NCI-H2081 treated with DMSO at 0.1 percent for 48 hours (cell line): ENCODE measurements at places on chromosomes 7 and 10.

DNA sequence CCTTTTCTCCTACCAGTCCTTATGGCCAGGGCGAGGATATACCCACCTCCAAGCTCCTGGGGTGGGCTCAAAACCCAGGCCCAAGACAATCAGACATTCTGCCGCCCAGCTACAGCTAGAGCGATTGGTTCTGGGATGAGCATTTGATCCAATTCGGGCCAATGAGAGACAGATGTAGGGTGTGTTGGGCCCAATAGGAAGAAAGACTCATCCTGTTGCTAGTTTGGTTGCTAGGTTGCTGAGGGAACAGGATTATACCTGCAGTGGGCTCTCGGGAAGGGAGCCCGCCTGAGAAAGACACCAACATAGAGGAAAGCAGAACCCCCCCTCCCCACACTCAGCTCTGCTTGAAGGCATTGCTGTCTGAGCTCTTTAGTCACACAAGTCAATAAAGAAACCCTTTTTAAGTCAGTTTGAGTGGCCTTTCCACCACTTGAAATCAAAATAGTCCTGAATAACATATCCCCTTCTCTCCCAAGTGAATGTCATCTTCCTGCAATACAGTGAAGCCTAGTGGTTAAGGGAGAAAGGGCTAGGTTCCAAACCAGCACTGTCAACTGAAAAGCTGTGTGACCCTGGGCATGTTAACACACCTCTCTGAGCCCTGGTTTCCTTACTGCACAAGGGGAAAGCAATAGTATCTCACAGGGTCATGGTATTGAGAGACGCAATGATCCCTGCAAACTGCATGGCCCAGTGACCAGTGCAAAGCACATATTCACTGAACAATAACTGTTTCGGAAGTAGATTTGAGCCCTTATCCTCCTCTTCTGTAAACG, 21.8 kb downstream of the ITPRIP start:
- no peak for DNase-seq

- DNase-seq: peak; percentile 25
These were observed 181.4 kb downstream of the ARID5B start for GRCh38 chr10:62082729-62083411.

DNA sequence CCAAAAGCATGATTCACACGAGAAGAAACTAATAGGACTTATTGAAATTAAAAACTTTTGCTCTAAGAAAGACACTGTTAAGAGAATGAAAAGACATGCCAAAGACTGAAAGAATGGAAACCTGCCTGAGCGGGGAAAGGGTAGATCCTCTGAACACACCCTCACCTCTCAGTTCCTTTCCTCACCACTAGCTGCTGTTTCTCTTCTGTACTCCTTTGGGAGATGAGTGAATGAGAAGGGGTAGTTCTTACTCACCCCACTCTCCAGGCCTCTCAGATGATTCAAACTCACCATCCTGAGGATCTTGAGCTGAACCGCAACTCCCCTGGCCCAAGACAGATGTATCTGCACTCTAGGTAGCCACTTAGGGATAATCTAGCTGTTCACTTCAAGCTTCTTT, 41.9 kb downstream of the IQUB start:
- DNase-seq: no peak

DNA sequence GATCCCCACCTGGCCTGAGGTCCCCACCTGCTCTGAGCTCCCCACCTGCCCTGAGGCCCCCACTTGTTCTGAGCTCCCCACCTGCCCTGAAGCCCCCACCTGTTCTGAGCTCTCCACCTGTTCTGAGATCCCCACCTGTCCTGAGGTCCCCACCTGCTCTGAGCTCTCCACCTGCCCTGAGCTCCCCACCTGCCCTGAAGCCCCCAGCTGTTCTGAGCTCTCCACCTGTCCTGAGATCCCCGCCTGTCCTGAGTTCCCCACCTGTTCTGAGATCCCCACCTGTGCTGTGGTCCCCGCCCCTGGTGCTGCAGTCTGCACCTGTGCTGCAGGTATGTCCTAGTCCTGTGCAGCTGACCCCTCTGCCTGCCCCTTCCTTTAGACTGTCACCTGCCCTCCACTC, 561.6 kb downstream of the TCERG1L start:
- DNase-seq: no peak

DNA sequence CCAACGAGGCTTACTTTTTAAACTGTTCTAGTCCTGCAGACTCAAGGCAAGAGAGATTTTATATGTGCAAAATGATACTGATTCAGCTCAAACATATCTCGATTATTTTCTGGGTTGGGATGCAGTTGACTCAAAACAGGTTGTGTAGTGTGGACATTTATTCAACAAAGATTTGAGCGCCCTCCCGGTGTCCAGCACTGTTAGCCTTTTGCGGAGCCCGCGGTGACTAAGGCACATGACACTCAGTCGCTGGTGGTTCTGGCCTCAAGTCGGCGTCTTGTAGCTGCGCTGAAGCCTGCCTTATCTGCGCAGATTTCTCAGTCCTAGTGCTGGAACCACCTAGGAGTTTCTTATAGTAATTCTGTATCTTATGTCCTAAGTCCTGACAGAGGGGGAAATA, 938 bp upstream of the CADPS2 start:
- DNase-seq: no peak

DNA sequence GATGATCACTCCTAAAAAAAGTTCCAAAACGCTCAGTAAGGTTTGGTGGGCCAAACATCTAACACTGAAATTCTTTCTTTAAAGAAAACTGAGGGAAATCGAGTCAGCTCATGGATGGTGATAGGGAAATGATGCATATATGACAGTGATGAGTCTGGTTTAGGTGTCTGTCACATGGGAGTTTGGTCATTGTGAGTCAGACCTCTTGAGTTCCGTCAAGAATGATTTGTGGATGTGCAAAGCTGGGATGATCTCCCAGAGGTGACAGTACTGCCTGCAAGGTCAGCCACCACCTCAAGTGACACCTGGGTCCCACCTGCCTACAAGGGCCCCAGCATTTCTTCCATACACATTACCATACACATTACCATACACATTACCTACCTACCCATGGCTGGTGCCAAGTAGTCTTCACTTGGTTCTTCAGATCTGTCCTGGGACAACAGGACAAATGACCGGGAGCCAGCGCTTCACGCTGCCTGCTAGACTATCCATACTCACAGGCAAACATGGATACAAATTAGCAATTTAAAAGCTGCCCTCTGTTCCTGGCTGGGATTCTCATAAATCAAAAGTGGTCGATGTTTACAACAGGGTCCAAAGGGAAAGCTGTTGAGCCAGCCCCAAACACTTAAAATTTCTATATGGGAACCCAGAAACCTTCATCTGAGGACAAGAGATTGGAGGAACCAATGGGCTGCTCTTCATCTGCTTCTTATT, 128.4 kb downstream of the ADAM12 start:
- DNase-seq: no peak

DNA sequence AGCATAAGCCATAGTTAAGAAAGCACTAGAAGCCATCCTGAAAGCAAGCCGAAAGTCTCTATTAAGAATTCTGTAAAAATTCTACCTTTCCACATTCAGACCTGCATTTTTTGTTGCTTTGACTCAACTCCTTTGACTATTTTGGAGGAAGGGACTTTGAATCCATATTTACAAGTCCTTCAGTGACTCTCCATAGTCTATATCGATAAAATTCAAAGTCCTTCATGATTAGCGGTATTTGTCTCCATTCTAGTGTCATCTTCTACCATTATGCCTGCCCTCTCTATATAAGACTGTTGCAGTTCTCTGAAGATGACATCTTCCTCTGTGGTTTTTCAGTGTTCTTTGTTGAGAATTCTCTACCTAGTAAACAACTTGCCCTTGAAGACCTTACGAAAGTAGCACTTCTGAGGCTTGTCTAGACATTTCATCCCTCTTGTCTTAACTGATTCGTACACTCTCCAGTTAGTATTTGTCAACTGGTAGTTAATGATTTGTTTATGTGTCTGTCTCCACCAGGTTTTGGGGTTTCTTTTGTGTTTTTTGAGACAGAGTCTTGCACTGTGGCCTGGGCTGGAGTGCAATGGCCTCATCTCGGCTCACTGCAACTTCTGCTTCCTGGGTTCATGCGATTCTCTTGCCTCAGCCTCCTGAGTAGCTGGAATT, 1.7 kb downstream of the CCSER2 start:
- no peak for DNase-seq
